ENCODE measurements at places on chromosomes 4 and X. TPM values are rescaled to one million over a fixed set of nuclear protein-coding genes. Genes with fewer than 3 reads are reported as not detected.
A peak's percentile ranks its signal among the peaks of the same experiment; 100 is the strongest.

The TMEM47 gene
- total RNA-seq, result not detected

The HSFX3 gene
- not detected for total RNA-seq

The SLC39A8 gene
- 24.6 TPM for total RNA-seq

The TTC29 gene
- not detected for total RNA-seq

The S100G gene
- not detected for total RNA-seq

The FMR1 gene
- 88.8 TPM for total RNA-seq

The MAGEA4 gene
- total RNA-seq, result not detected

The IGSF1 gene
- not detected for total RNA-seq

The ZDHHC15 gene
- 0.53 TPM for total RNA-seq

The PNMA6A gene
- total RNA-seq, result 0.23 TPM

The ING2 gene
- total RNA-seq, result 8.9 TPM

The METAP1 gene
- 36.7 TPM for total RNA-seq

The TNIP3 gene
- 0.38 TPM for total RNA-seq

The C4orf46 gene
- total RNA-seq, result 4.0 TPM

GRCh38 chr4:156328882-156329281, 375.2 kb upstream of the CTSO start:
- no peak for DNase-seq

- DNase-seq, result no peak
These were observed 19.7 kb downstream of the GAB3 start for GRCh38 chrX:154731184-154731583.

- no peak for DNase-seq
These were observed 18.4 kb upstream of the MAGEB17 start for GRCh38 chrX:16148896-16149295.

GRCh38 chr4:4858527-4859324, 739 bp upstream of the MSX1 start:
- no peak for DNase-seq

- no peak for DNase-seq
These were observed 541.4 kb upstream of the BOD1L1 start for GRCh38 chr4:14168919-14169318.

- no peak for DNase-seq
These were observed 472.6 kb upstream of the CPEB2 start for GRCh38 chr4:14529653-14530052.

GRCh38 chr4:26451597-26451996, 38.7 kb downstream of the CCKAR start:
- DNase-seq, result no peak

GRCh38 chr4:6058531-6059374, 40.5 kb upstream of the C4orf50 start:
- no peak for DNase-seq

- DNase-seq, result no peak
These were observed 53.2 kb downstream of the TSPAN5 start for GRCh38 chr4:98605216-98605615.

DNA sequence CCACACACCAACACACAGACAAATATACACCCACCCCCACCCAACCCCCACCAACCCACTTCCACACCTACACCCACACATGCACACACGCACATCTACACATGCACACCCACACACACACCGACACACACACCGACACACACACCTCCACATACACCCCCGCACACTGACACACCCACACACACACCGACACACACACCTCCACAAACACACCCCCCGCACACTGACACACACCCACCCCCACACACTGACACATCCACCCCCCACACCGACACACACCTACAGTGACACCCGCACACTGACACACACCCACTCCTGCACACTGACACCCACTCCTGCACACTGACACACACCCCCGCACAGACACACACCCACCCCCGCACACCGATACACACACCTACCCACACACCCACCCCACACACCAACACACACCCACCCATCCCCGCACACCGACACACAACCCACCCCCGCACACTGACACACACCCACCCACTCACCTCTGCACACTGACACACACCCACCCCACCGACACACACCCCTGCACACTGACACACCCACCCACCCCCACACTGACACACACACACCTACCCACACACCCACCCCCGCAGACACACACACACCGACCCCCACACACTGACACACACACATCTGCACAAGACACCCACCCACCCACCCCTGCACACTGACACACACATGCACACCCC, 31.1 kb downstream of the FGFRL1 start:
- no peak for DNase-seq

DNA sequence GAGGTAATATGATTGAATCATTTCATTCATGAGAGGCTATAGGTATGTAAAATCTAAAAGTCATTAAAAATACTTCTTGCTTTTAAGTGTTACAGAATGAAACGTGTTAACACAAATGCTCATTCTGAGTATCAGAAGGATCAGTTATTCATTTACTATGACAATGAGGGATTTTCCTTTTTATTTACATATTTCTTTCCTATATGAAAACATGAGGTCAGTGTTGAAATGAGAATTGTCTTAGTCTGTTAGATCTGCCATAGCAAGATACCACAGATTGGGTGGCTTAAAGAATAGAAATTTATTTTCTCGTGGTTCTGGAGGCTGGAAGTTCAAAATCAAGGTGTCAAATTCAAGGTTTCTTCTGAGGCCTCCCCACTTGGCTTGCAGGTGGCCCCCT, 181.2 kb downstream of the ARHGAP10 start:
- DNase-seq, result no peak

DNA sequence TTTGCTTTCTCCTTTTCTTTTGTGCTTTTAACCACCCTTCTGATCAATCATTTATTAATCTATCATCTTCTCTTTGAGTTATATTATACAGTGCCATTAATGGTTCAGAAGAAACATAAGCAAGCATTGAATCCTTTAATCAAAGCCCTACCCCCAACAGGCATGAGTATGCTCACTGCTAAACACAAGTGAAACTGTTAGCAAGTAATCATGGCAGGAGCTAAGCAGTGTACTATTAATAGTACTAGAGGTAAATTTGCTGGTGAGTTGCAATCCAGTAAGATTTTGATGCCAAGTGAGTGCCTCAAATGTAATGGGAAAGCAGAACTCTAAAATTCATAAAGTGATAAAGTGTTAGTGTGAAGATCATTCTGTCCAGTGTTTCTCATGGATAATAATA, 57.2 kb downstream of the FNIP2 start:
- DNase-seq, result no peak

- no peak for DNase-seq
These were observed 107.2 kb upstream of the LIMCH1 start for GRCh38 chr4:41430792-41431191.

- peak; percentile 45 for DNase-seq
These were observed 46.1 kb upstream of the FAM9C start for GRCh38 chrX:13090339-13091110.

DNA sequence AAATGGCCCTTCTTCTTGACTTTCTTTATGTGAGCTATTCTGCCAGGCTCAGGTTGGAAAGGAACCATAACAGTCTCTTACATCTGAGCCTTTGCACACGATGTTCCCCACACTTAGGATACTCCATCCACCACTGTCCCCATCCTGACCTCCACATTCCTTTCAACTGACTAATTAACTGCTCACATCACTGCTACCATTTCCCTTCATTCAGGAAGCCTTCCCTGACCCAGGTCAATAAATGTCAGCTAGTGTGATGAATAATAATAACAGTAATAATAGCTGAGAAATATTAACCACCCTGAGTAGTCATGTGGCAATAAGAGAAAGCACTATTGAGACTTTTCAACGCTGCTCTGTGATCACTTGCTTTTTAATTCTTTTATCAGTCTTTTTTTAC, 291.7 kb downstream of the KCNIP4 start:
- no peak for DNase-seq

GRCh38 chrX:11111947-11112346, 815 bp downstream of the HCCS start:
- peak; percentile 2 for DNase-seq

DNA sequence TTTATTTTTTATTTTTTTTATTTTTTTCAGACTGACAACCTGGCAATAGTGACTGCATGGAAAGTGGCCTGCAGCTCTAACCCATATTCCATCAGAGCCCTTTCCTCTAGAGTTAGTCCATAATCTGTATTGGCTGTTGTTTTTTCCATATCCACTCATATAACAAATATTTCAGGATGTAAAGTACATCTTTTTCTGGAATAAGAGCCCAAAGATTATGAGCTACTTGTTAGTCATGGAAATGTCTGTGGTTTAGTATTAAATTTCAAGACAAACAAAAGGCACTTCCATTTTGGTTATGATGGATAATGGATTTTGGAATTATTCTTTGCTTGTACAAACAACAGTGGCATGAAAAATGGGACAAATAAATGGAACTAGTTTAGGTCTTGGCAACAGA, 296.0 kb upstream of the HS3ST1 start:
- no peak for DNase-seq

- DNase-seq, result no peak
These were observed 180.1 kb downstream of the SMIM20 start for GRCh38 chr4:26094076-26094475.

DNA sequence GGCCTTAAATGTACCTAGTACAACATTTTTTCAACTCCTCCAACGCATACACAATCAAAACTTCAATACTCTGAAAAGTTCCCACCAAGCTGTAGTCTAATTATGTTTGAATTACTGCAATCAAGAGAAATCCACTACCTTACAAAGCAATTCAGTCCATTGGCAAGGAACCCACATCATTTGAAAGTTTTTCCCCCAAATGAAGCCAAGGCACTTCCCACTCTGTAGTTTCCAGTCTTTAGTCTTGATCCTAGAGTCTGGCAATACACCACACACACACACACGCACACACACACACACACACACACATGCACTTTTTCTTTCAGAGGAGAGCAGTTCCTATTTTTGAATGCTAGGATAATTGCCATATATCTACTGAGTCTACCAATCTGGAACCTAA, 79.6 kb downstream of the ANTXR2 start:
- DNase-seq, result no peak

DNA sequence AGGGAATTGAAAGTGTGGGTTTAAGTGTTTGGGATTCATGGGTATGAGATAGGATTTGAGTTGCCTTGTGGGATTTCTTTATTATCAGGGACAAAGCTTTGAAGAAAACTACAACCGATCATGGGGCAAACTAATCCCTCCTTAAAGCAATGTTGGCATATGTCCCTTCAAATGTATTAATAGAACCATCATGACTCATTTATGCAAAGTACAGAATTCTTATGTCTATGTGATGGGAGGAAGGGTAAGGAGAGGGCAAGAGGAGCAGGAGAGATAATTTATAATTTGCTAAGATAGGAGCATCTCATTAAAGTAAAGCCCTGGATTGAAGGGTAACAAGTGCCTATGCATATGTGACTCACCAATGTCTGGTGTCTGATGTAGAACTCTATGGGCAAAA, 94.2 kb downstream of the PHEX start:
- no peak for DNase-seq

DNA sequence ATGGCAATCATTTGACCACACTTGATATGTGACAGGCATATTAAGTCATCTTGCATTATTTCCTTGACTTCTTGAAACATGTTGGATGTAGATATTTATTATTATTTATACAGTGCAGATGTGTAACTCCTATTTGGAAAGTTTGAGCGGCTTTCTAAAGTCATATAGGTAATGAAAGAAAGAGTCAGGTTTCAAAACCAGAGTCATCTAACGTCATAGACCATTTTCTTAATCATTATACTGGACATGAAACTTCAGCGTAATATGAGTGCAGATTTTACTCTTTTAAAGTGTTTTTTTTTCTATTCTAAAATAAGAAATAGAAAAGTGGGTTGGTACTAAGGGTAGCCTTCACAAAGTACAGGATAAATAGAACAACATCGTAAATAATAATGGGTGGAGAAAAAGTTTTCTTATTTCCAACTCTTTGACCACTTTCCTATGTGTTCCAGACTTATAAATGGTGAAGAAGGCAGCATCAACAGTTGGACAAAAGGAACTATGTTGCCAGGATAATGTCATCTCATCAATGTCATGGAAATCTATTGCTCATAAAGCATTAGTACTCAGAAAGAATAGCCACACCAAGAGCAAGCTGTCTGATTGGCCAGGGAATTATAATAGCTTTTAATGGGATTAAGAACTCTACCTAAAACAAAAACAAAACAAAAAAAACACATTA, 108.0 kb upstream of the PCDH18 start:
- no peak for DNase-seq

- DNase-seq, result no peak
These were observed 300.1 kb upstream of the FTHL17 start for GRCh38 chrX:31371956-31372355.

- DNase-seq, result no peak
These were observed 76.2 kb downstream of the ELOVL6 start for GRCh38 chr4:110122201-110122600.

DNA sequence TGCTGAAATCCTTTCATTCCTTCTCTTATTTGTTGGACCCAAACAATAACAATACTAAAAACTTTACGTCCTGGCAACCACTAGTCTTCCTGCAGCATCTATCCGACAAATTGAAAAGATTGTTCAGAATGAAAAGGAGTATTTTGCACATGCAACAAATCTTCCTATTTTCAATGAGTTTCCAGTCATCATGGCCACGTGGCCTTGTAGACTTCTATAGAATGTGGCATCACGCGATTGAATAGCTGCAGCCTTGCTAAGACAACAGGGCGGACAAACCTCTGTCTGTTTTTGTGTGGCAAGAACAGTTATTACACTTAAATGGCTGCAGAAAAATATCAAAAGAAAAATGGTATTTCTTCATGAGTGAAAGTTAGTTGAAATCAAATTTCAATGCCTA, 297.9 kb upstream of the LCORL start:
- no peak for DNase-seq

DNA sequence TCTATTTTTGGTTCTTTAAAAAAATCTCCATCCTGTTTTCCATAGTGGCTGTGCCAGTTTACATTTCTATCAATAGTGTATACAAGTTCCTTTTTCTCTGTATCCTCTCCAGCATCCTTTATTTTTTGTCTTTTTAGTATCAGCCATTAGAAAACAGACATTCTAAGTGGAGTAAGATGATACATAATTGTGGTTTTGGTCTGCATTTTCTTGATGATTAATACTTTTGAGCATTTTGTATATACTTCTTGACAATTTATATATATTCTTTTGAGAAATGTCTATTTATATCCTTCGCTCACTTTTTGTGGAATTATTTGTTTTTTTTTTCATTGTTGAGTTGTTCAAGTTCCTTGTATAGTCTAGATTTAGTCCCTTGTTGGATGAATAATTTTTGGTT, 382.2 kb upstream of the SPOCK3 start:
- DNase-seq, result no peak

- no peak for DNase-seq
These were observed 931.2 kb downstream of the CCSER1 start for GRCh38 chr4:91058345-91058744.

DNA sequence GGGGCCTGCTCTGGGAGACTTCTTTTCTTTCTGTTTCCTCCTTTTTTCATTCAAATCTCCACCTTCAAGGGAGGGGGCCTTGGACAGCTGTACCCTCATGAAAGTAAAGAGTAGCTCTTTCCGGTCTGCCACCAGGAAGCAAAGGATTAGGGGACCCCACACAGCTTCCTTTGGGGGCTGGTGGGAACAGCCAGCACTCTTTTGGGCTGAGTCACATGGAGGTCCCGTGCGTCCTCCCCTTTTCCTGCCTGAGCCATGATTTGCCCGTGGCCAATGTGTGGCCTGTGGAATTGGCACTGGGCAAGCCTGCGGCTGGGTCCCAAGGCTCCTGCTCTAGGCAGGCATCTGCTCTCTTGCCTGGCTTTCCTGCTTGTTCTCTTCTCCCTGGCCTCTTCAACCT, 65.5 kb downstream of the FHDC1 start:
- no peak for DNase-seq

GRCh38 chr4:81457921-81458520, 13.7 kb downstream of the RASGEF1B start:
- no peak for DNase-seq

- no peak for DNase-seq
These were observed 41.9 kb downstream of the WDR1 start for GRCh38 chr4:10074767-10075105.

- no peak for DNase-seq
These were observed 155.4 kb downstream of the TBCK start for GRCh38 chr4:106160560-106160959.

Data from CD4-positive, alpha-beta memory T cell (primary cell).